ENCODE measurements at places on chromosomes 1 and 21.

DNA sequence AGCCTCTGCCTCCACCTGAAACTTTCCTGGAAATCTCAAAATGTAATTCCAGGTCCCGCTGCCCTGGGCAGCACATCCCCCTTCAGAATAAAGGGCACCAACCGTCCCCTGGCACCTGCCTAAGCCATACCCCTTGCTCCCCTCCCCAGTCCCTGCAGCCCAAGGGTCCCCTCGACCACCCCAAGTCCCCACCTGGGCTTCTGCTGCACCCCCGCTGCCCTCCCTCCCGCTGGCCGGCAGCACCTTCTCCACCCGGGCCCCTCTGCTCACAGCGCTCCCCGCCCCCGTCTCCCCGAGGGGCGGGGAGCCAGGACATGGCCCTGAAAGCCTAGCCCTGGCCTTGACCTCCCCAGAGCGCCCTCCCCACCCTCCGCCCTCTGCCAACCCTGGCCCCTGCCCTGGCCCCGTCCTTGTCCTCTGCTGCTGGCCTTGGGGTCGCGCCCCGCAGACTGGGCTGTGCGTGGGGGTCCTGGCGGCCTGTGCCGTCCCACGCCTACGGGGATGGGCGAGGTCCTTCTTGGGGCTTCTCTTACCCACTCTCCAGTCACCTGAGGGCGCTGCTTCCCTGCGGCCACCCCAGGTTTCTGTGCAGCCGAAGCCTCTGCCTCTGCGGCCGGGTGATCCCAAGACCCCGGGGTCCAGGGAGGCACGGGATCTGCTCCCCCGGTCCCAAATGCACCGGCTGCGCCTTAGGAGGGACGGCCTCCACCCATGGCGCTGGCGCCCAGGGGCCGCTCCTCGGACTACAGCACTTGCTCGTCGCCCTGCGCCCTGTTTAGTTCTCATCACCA is 41.7 kb downstream of the WDR4 start:
- no peak for DNase-seq

DNA sequence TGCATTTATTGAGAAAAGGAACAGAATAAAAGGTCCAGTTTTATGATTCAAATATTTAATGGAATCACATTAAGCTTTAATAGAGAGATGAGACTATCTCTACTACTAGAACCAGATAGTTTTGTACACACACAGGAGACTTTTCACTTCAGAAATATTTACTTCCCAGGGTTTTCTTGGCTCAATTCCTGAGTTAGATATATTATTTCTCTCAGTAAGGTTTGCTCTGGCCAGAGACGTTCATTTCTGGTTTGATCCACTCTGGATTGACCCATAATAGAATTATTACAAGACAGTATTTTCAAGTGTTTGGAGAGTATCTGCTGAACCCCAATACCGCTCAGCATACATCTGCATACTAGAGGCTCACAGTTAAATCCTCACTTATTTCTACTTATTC is 1.3 kb upstream of the RCOR3 start:
- DNase-seq = no peak

- no peak for DNase-seq
Observed at GRCh38 chr1:60972841-60973364, 109.5 kb upstream of the NFIA start.

DNA sequence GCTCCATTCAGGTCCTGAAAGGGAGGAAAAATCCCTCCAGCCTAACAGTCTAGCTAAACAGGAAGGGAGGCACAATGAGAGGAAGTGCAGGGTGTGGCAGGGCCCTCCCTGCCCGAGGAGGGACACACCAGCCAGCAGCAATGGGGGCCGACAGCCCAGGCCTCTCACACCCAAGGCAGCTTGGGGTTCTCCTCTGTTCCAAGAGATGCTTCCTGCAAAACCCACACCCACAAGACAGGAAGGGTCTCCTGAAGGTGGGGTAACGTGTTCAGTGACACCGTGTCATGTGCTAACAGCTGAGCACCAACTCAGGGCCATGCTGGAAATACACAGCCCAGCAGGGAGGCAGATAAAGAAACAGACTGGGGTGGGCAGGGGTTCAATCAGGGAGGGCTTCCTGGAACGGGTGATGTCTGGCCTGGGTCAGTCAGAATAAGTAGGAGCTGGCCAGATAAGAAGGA is 10.2 kb downstream of the ECE1 start:
- DNase-seq = no peak

DNA sequence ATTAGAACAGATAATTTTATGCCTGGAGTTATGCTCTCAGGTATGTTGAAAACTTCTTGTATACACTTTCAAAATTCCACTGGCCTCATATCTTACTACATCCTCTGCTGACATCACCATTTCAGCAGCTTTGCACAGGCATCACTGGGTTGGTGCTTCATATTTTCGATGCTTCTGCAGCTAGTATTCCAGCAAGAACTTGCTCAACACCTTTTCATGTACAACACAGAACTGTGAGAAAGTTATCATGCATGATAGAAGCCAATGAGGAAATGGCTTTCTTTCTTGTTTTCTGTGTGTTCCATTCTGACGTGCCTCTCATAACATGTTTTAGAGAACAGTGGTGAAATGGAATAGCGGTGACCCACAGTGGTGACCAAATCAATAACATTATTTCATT is 5.1 kb upstream of the GBP5 start:
- peak; percentile 34 for DNase-seq

DNA sequence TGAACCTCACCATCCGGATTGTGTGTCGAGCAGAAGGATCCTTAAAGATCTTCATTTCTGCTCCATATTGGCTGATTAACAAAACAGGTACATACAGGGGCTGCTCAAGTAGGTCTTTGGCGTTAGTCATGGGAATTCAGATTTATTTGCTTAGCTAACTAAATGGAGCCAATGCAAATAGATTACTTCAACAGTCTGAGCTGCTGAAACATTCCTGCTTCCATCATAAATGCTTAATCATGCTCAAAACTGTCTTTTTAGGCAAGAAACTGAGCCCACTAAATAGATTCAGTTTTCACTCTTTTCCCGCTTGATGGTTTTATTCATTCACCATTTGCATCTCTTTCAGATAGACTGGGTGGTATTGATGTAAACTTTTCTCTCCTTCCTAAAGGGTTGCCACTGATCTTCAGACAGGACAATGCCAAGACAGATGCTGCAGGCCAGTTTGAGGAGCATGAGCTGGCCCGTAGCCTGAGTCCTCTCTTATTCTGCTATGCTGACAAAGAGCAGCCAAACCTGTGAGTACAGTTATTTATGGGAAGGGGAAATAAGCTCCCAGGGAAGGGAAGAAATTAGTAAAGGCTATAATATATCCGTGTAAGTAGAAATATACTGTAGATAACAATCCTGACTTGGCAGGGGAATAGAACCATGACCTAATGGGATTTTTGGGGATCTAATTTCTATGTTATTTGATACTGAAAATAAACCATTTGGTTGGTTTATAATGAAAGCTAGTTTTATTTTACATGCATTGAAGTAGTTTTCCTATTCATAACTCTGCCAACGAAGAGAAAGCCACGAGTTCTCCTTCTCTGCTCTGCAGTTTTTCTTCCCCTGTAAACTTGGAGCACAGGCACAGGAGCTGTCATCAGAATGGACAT is 126.4 kb downstream of the VPS13D start:
- DNase-seq = no peak

DNA sequence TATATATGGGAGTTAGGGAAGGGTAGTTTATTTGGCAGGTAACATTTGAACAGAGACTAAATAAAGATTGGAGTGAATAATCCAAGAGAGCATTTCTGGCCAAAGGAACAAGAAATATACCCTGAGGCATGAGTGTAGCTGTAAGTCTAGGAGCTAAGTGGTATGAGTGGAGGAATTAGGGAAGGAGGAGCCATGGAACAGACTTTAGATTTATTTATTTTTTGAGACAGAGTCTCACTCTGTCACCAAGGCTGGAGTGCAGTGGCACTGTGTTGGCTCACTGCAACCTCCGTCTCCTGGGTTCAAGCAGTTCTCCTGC is 18.4 kb downstream of the CAPZA1 start:
- DNase-seq = no peak

- DNase-seq = no peak
Observed at GRCh38 chr1:226123212-226123560, 60.7 kb downstream of the H3-3A start.
